Smooth muscle cell of the umbilical artery (primary cell): ENCODE measurements at places on chromosomes 4 and X. TPM values are rescaled to one million over a fixed set of nuclear protein-coding genes. Genes with fewer than 3 reads are reported as not detected.

Gene FAM53A
- total RNA-seq: 1.4 and 3.0 TPM in 2 replicates

Gene PFKFB1
- total RNA-seq: under 0.01 TPM in 1 of 2 replicates, not detected in the other

Gene H2BW2
- total RNA-seq: not detected in 2 replicates

Gene MAGEB10
- total RNA-seq: not detected in 2 replicates

Gene KLHL8
- 16.6 and 24.3 TPM in 2 replicates for total RNA-seq

Gene HPGD
- total RNA-seq: 0.30 and 0.51 TPM in 2 replicates

Gene ETDB
- total RNA-seq: not detected in 2 replicates

Gene TEX13B
- not detected in 2 replicates for total RNA-seq

Gene SLC10A7
- 16.0 and 22.4 TPM in 2 replicates for total RNA-seq

Gene NAP1L5
- 11.0 and 12.2 TPM in 2 replicates for total RNA-seq

Gene RASGEF1B
- 0.30 TPM in 1 of 2 replicates, not detected in the other for total RNA-seq

Gene AREG
- 0.14 TPM in 1 of 2 replicates, not detected in the other for total RNA-seq

Gene PRSS12
- total RNA-seq: 39.6 and 120 TPM in 2 replicates

Gene CDKL2
- total RNA-seq: 0.88 and 0.89 TPM in 2 replicates

Gene BEX1
- total RNA-seq: 0.89 and 3.8 TPM in 2 replicates

Gene MAP3K15
- total RNA-seq: under 0.01 and 0.14 TPM in 2 replicates

Gene ZFP92
- total RNA-seq: 0.83 and 1.5 TPM in 2 replicates

Gene METTL14
- 53.1 and 68.3 TPM in 2 replicates for total RNA-seq

Gene FGFBP1
- total RNA-seq: not detected in 2 replicates

Gene PSAPL1
- not detected in 2 replicates for total RNA-seq

Gene ODAPH
- under 0.01 and 0.18 TPM in 2 replicates for total RNA-seq

Gene PHOX2B
- not detected in 2 replicates for total RNA-seq

Gene CXXC4
- 0.30 and 0.32 TPM in 2 replicates for total RNA-seq
